ENCODE measurements at places on chromosomes 5 and 9.

DNA sequence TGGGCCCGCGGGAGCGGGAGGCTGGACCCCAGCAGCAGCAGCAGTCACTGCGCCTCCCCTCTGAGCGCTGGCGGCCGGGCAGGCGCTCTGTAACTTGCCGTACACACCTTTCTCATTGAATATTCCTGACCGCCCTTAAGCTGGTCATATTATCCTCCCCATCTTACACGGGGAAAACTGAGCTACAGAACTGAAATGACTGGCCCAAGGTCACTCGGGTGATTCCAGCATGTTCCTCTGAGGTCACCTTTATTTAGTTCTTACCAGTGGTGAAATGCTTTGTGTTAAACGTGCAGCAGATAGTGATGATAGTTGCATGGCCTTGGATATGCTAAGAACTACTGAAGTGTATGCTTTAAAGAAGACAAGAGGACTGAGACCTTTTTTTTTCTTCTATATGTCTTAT is 607 bp downstream of the UQCRQ start:
- no peak for DNase-seq

- DNase-seq: no peak
Measured at GRCh38 chr5:82820188-82820587, 257.0 kb downstream of the TMEM167A start.

GRCh38 chr9:87620731-87621322 is 105.1 kb upstream of the CTSL start:
- no peak for DNase-seq

- DNase-seq: no peak
Measured at GRCh38 chr5:152105085-152105484, 180.4 kb upstream of the GLRA1 start.

GRCh38 chr5:132499440-132500243 is 9.1 kb upstream of the IRF1 start:
- no peak for DNase-seq

DNA sequence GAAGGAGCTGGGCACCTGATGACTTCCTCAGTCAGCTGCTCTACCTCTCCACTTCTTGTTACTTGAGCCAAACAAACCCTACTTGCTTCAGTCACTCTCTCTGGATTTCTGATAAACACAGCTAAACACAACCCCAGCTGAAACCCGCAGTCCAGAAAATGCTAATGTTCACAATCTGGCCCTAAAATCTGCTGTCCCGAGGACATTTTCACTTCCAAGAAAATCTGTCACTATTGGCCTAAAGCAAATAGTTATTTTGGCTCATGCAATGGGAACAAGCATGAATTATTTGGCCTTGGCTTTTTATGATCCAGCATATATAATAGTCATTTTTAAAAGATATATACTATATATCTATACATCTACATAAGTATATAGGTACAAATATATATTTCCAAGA is 19.1 kb downstream of the FAM81B start:
- no peak for DNase-seq

GRCh38 chr9:134637241-134637640 is 4.4 kb upstream of the COL5A1 start:
- DNase-seq: no peak

GRCh38 chr9:132806306-132806705 is 71.8 kb downstream of the AK8 start:
- DNase-seq: no peak
